ENCODE measurements at places on chromosomes 4 and X.

DNA sequence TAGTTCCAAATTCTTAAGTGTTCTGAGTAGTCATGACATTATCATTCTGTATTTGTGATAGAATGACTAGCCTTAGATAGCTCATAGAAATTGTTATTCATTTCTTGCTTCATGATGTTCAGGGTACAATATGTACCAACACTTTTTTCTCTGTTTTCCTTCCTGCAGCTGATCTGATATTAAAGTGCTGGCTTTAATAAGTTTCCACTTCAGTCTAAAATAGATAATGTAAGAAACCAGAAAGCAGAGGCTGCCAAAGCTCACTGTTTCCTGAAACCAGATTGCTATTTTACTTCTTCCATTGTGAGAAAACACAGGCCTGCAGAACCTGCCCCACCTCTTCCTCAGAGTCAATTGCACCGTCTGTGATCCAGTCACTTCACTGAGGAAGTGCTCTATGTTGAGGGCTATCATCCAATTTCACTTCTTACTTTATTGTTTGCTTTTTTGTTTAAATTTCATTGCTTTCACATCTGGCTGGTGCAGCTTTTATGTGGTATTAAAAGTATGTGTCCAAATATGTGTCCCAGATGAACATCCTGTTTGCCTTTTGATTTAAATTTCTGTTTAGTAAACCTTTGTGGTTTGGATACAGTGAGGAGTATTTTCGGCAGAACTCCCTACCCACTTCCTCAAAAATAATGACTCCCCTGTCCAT is 652.1 kb downstream of the ANKRD50 start:
- no peak for DNase-seq

DNA sequence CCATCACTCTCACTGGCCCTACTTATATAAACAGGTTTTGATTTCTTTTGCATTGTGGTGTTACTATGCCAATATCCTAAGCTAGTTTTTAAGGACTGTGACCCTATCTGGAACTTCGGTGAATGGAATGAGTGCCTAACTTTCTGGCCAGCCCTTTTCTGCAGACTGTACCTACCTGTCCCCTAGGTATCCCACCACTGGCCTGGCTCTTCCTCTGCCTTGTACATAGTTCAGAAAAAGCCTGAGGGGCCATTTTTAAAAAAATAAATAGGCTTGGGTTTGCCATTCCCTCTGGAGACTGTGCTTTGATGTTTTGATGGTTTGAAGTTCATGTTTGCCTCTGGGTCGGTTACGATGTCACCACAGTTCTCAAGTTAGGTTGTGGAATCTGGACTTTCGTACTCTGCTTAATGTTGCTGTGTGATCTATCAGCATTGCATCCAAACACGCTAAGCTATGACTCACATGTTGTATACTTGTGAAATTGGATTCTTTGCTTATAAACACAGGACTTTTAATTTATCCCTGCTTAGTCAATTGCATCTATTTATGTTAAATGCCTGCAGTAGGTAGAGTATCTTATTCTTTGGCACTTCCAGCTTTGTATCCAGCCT is 182.0 kb downstream of the ANKRD50 start:
- DNase-seq = no peak

- DNase-seq = no peak
Observed at GRCh38 chrX:39875834-39876628, 221.7 kb downstream of the BCOR start.

DNA sequence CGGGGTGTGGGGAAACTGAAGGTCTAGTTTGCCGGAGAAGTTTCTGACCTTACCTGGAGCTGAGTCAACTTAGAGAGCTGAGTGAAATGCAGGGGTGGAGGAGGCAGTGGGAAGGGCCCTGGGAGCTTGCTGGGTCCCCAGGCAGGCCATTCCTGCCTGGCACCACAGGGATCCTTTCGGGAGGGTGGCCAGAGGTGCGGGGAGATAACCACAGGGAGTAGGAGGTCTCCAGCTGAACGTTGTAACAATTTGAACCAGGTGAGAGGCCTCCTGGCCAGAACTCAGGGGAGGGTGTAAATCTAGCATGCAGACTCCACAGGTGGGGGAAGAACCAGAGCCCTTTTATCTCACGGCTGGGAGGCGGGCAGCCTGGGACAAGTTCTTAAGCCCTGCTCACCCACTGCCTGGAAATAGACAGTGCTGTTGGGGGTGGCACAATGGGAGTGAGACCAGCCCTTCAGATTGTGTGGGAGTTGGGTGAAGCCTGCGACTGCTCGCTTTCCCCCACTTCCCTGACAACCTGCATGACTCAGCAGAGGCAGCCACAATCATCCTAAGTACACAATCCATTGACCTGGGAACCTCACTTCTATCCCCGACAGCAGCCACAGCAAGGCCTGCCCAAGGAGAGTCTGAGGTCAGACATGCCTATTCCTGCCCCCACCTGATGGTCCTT is 247.4 kb downstream of the ADGRA3 start:
- DNase-seq = no peak

- no peak for DNase-seq
Observed at GRCh38 chrX:12843061-12843667, 23.7 kb upstream of the TLR7 start.

DNA sequence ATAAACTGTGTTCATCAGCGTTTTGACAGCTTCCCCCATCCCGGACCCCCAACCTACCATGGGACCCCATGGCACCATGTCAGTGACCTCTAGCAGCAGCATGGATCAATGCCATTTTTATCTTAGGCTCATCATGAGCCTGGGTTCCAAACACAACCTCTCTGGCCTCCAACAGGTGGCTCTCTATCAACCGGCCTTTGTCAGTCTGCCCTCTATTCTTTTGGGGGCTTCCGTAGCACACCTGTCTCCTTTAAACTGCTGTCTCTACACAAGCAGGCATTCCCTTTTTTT is 721 bp upstream of the TMEM150C start:
- DNase-seq = no peak

GRCh38 chr4:82780752-82781231 is 17.8 kb downstream of the SCD5 start:
- DNase-seq = peak; percentile 84

- DNase-seq = no peak
Observed at GRCh38 chr4:8289151-8289750, 19.7 kb downstream of the HTRA3 start.
